T-helper 22 cell (primary cell): ENCODE measurements at places on chromosomes 7 and 10.

DNA sequence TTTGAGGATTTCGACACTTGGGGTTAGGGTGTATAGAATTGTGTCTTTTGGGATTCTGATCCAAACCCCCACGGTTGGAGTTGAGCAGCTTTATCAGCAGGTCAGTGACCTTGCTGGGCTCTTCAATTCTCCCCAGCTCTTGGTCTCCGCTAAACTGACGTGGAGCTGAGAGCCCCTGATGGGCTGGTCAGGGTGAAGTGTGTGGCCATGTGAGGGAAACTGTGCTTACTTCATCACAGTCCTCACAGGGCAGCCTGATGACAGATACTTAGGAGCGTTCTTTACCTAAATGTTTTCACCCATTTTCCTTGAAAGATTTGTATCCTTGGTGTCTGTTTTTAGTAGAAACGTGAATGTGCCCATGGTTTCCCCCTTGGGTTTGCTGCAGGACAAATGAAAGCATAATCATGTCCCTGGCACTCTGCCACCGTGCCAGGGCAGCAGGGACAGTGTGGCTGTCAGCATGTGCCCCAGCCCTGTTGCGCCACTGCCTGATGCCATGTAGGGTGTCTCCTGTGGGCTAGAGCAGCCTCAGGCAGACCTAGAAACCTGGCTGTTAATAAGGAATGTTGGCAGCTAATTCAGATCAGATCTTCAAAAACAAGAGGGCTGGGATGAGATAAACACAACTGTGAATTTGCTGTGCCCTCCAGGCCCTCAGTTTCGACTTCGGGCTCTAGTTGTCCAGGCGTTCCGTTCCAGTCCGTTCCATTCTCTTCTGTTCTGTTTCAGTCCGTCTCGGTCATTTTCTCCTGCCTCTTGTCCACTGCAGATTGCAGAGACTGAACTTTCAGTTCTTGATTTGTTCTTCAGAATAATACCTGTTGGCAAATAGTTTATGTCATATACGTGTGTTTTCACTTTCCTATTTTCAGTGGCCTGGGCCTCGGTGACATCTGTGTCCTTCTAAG, 96.8 kb downstream of the TRRAP start:
- no peak for DNase-seq

GRCh38 chr10:66187053-66187733, 738.6 kb upstream of the LRRTM3 start:
- no peak for DNase-seq

GRCh38 chr10:30556189-30556588, 73.4 kb downstream of the LYZL2 start:
- no peak for DNase-seq

DNA sequence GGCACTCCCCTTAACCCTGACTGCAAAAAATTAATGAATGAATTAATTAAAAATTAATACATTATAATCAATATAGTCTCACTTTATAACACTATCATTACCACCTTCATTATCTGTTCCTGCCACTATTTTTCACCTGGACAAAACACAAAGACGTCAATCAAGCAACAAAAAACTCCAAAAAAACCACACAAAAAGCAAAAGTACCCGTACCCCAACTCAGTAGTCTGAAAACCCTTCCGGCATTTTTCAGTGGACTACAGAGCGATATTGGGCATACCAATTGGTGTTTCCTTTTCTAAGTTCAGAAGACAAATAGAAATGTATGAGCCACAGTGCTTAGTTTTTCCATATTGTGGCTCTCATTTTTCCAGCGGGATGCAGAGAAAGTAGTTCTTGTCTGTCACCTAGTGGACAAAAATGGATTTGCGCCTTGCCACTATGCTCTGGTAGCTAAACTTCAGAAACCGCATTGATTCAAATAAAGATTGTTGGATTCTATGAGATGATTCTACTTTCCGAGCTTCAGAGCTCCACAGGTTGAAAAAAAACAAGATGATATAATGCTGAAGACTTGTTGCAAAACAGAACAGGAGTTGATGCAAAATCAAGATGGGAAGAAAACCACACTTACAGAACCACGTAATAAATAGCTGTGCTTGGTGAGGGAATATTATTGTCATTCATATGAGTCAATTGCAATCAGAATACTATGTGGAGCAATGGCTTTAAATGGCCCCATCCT, 50.6 kb upstream of the ITGB1 start:
- peak; percentile 39 for DNase-seq

- no peak for DNase-seq
Observed at GRCh38 chr7:27194686-27195379, 5.1 kb downstream of the HOXA13 start.

GRCh38 chr10:71457908-71458307, 61.2 kb downstream of the CDH23 start:
- no peak for DNase-seq

- DNase-seq = no peak
Observed at GRCh38 chr10:27440021-27440420, 64.1 kb upstream of the RAB18 start.

DNA sequence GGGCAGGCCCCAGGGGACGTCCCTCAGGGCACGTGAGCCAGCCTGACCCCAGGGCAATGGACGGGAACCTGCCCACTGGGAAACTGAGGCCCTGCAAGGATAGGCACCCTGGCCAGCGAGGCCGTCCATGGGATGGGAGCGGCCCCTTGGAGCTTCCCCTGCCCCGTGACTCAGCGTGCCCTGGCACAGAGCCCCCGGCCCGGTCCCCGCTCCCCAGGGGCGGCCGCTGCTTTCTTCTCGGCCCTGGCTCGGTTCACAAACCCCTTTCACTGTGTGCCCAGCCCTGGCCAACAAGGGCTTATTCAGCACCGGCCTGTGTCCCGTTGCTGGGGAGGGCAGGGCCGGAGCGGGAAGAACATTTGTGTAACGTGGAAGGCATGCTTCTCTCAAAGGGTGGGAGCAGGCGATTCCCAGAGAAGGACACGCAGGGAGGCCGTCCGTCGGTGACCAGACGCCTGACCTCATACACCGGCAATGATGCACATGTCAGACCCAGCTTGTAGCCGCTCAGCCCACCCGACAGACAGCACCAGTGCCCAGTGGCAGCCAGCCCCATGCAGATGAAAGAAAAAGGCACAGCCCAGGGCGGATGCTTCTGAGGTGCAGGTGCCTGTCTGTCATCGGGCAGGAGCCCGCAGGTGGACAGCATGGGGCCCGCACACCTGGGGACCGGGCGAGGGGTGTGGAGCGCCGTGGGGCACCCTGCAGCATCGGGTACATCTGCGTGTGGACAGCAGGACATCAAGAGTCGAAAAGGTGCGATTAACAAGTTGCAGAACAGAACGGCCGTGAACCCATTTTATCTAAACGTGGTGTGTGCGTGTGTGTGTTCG, 94.5 kb downstream of the PDGFA start:
- no peak for DNase-seq

DNA sequence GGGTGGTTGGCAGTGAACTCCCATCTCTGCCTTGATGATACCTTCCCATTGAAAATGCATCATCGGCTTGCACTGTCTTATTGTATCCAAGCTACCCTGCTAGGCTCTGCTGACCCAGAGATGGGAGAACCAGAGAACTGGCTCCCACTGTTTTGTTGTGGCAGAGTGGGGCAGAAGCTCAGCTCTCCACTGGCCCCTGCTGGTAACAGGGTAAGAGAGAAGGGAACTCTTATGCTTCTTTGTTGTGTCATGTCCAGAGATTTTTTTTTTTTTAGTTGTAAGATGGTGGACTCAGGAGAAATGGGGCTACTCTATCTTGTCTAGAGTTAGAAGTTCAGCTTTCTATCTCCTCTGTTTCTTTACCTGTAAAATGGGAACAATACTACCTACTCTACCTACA, 100.5 kb upstream of the SDK1 start:
- DNase-seq = no peak
